ENCODE measurements at places on chromosomes 7 and 10.

DNA sequence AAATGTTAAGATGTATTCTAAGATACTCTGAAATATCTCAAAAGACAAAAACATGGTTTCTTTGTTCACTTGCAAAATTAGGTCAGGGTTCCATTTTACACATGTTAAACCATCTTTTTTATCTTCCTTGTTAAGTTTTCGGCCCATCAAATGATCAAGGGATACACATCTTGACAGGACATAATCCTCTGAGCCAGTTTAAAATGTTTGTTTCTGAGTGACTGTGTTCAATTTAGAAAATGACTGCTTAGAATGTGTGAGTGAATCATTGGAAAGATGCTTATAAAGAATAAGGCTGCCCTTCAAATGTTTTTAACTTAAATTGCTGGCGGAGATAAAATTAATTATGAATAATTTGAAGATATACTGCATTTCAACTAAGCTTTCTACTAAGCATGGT is 95.9 kb upstream of the SLC26A5 start:
- no peak for DNase-seq

- no peak for DNase-seq
These were observed 73.2 kb upstream of the SHH start for GRCh38 chr7:155885167-155886155.

DNA sequence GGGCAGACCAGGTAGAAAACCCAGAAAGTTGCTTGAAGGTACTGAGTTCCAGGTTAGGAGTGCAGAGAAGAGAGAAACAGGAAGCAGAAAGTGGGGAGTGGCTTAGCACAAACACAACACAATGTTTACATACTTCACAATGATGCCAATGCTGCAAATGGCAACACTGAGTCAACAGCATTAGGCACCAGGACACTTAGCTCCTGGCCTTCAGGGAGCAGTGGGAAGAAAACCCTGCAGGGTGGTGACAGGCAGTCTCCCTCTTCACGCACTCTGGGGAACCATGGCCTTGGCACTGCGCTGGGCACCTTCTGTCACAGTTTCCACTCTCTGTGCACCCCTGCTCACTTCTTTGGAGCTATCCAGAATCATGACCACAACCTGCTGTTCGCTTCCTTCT is 7.3 kb downstream of the ICA1 start:
- no peak for DNase-seq

GRCh38 chr7:29177963-29178600 is 16.5 kb upstream of the CHN2 start:
- DNase-seq: no peak

- DNase-seq: no peak
These were observed 19.3 kb upstream of the NUP205 start for GRCh38 chr7:135538376-135538775.

DNA sequence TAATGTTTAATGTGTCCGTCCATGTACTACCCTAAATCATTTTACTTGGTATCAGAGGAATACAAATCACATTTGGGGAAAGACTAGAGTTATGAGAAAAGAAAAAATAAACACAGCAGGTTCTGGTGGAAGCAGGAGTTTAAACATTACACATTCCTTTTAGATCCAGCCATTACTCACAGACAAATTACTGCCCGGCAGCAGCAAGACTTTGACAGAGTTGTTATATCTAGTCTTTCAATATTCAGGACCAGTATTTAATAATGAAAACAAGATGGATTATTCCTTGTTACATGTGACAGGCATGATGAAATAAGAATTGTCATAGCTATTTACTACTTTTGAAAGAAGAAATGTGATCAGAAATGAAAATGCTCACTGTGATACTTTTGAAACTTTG is 131.8 kb upstream of the GNAI1 start:
- no peak for DNase-seq

DNA sequence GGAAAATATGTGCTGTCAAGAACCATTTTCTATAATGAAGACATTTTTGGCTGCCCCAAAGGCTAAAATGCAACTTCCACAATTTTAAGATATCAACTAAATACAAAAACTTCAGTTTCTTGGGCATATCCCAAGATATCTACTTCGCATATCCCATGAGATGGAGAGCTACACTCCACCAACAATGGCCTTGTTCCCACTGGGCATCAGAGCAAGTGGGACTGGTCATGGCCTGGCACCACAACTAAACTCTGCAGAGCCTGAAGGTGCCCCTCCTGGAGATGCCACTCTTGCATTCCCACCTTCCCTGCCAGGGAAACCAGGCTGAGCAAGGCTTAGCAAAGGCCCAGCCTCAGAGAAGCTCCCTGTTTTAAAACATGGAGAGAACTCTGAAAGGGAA is 75.8 kb upstream of the LRRC17 start:
- DNase-seq: no peak

DNA sequence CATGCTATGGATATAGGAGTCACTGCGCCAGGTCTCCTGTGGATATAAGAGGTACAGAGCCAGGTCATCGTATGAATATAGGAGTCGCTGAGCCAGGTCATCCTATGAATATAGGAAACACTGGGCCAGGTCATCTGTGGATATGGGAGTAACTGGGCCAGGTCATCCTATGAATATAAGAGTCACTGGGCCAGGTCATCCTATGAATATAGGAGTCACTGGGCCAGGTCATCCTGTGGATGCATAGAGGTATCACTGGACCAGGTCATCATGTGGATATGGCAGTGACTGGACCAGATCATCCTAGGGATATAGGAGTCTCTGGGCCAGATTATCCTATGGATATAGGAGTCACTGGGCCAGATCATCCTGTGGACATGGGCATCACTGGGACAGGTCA is 181.7 kb downstream of the DNAH11 start:
- DNase-seq: no peak

DNA sequence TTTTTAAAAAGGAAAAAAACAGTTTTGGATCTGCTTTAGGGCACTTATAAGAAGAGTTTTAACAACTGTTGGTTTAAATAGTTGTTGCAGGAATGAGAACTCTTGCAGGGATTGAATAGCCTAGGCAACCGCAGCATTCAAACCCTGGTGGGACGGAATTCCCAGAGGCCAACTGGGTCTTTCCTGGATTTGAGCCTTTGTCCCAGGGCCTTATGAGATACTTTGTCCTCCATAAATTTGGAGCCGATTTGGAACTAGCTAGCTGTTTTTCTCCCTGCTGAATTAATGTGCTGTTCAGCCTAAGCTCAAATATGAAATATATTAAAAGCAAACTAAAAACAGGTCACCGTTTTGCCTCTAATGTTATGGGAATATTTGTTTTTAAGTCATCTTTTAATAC is 109.6 kb downstream of the LRMDA start:
- DNase-seq: no peak

- DNase-seq: no peak
These were observed 16.9 kb upstream of the OTUD1 start for GRCh38 chr10:23422003-23422411.

DNA sequence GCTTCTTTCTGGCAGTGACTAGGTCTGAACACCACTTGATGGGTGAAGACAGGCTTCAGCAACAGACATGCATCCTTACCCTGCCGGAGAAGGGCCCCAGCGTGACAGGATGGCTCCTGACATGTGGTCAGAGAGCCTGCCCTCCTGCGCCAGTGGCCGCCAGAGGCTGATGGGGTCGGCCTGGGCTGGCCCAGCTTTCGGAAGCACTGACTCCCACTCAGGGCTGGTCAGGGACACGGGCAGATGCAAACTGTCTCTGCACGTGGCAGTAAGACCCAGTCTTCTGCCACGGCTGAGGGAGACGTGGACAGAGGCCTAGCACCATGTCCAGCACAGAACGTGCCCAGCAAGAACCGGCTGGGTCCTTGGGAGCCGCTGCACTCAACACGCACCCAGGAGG is 10.2 kb downstream of the TUBGCP2 start:
- no peak for DNase-seq

- no peak for DNase-seq
These were observed 254.9 kb downstream of the PLXNA4 start for GRCh38 chr7:132321387-132321786.
